ENCODE measurements at places on chromosomes 1 and 21.

- DNase-seq, result no peak
Measured at GRCh38 chr1:20318971-20319370, 28.3 kb downstream of the VWA5B1 start.

- DNase-seq, result no peak
Measured at GRCh38 chr1:238340989-238341388, 450.3 kb upstream of the ZP4 start.

DNA sequence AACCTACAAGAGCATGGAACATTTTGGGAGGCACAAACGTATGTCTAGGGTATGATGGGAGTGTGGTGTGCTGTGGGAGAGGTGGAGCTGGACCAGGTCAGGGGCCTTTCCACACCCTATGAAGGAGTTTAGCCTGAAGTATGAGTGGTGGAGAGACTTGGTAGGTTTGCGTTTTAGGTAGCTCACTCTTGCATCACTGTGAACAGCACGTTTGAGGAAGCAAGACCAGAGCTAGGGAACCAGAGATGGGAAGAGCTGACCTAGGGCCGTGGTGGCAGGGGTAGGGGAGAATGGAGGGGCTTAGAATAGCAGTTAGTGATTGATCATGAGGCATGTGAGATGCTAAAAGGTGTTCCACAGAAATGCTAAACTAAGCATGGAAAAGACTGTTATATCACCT lies 25.1 kb upstream of the ZFP69B start:
- DNase-seq, result no peak

- DNase-seq, result no peak
Measured at GRCh38 chr21:36491209-36491910, 11.4 kb upstream of the CLDN14 start.

DNA sequence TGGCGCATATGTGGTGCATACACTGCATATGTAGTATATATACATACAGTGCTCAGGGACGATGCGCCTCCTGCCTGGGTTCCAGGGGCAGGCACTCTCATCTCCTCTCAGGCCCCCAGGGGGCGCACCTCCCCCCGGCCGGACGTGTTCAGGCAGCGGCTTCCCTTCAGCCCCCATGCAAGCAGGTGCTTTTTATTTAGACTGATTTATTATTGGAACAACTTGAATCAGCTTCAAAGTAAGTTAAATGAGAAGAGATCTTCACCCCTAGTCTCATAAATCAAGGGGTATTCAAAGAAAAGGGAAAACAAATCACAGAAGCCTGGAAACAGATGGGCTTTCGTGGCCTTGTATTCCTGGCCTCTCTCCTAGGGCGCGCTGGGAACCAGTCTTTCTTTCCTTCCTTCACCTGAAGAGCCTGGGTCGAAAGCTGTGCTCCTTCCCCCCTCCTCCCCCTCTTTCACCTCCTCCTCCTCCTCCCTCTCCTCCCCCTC lies 64.6 kb downstream of the UBIAD1 start:
- DNase-seq, result no peak
